ENCODE measurements at places on chromosomes 1 and 21.

- no peak for DNase-seq
Observed at GRCh38 chr1:101165532-101165931, 71.3 kb upstream of the S1PR1 start.

DNA sequence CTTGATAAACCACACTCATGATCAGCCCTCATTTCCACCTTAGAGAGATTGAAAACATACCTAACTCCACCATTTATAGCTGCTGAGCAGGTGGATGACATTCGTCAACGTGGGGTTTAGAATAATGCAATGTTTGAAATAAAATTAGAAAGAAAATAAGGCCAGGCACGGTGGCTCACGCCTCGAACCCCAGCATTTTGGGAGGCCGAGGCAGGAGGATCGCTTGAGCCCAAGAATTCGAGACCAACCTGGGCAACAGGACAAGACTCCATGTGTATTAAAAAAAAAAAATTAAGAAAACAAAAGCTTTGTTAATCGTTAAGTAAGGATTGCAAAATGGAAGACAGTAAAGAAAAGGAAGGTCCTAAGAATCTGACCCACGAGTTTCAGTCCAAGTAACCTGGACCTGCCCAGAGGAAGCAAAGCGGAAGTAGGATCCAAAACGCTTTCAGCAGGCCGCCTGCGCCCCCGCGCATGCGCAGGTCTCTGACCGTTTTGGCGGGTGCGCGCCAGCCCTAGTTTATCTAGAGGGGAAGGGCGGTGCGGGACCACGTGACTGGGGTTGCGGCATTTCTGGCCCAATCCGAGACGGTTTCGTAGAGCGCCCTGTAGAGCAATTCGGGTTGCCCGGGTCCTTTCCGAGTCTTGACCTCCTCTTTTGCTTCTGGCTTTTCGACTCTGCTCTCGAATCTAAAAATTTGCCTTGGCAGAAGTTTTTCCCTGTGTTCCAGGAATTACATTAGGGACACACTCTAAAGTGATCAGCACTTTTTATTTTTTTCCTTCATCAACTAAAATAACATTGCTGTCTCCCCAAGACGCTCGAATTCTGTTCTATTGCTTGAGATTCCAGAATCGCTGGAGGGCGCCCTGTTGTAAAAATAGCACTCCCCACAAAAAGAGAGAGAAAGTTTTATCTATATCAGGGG is 22.5 kb downstream of the ANP32E start:
- peak; percentile 78 for DNase-seq

- DNase-seq, result no peak
Observed at GRCh38 chr1:231493421-231494185, 34.9 kb upstream of the TSNAX start.

DNA sequence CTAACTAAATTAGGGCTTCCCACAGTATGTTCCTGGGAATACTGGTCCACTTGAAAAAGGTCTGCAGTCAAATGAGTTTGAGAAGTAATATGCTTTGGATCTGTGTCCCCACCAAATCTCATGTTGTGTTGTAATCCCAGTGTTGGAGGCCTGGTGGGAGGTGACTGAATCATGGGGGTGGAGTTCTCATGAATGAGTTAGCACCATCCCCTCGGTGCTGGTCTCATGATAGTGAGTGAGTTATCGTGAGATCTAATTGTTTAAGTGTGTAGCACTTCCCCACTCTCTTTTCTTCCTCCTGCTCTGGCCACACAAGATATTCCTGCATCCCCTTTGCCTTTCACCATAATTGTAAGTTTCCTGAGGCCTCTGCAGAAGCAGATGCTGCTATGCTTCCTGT is 16.9 kb upstream of the DMRTB1 start:
- DNase-seq, result no peak

GRCh38 chr1:59346429-59346828 is 49.5 kb downstream of the FGGY start:
- no peak for DNase-seq

GRCh38 chr1:169052727-169053126 is 53.8 kb upstream of the ATP1B1 start:
- DNase-seq, result no peak

GRCh38 chr1:117930484-117930883 is 945 bp downstream of the WDR3 start:
- DNase-seq, result no peak

DNA sequence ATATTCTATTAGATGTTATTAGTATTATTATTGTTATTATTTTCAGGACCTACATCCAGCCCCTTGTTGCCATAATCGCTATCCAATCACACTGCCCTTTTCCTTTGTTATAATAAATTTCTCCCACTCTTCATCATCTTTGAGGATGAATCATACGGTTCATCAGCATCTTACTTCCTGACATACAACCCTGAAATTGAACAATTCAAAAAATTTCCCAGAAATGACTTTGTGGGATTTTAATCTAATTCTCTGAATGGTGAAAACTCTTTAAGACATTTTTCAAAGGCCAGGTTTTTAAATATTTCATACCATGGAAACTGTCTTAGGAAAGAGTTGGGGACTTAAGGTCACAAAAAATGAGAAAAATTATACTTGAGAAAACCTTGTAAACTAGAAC is 353.5 kb downstream of the ST6GALNAC3 start:
- no peak for DNase-seq

DNA sequence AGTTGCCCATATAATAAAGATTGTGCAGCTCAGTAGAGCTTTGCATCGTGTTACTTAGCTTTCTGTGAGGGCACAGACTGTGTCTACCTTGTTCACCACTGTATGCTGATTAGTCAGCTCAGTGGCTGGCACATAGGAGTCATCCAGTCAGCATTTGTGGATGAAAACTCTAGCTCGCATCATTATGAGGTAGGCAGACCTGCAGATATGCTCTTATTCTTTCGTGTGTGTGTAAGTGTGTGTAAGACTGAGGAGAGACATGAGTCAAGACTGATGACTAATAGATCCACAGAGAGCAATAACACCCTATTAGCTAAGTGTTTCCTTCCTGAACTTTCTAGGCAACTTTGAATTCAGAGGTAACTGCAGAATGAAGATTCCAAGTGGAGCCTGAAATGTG is 17.1 kb downstream of the TTF2 start:
- DNase-seq, result no peak

- no peak for DNase-seq
Observed at GRCh38 chr21:27321791-27322190, 354.9 kb upstream of the ADAMTS5 start.

DNA sequence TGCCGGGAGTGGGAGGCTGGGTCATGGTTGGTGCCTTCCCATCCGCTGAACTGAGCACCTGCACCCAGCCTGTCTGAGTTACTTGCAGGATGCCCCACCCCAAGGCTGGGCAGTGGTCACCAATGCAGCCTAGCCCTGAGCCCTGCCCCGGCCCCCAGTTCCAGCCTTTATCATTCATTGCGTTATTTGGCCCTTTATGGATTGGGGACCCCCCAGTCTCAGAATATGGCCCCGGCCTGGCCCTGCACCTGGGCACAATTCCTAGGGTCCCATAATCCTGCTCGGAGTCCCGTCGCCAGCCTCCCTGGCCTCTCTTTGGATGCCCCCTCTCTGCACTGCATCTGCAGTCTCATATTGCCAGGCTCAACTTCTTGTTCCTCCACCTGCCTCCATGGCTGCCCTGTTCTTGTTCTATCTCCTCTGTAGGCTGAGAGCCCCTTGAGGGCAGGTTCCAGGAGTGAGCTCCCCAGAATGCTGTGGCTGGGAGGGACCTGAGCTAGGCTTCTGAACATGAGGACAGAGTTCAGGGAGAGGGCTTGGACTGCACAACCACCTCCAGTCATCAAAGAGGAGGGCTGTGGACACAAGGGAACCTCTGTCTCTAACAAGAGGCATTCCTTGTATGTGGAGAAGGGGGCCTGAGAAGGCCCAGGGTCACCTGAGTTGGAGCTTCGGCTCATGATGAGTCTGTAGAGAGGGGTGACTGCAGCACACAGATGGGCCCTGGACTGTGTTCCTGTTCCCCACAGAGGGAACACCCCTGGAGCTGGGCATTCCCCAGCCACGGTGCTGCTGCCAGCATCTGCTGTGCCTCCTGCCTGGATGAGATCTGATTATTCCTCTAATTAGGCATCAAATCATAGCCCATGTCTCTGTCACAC is 1.1 kb upstream of the KNCN start:
- DNase-seq, result no peak

DNA sequence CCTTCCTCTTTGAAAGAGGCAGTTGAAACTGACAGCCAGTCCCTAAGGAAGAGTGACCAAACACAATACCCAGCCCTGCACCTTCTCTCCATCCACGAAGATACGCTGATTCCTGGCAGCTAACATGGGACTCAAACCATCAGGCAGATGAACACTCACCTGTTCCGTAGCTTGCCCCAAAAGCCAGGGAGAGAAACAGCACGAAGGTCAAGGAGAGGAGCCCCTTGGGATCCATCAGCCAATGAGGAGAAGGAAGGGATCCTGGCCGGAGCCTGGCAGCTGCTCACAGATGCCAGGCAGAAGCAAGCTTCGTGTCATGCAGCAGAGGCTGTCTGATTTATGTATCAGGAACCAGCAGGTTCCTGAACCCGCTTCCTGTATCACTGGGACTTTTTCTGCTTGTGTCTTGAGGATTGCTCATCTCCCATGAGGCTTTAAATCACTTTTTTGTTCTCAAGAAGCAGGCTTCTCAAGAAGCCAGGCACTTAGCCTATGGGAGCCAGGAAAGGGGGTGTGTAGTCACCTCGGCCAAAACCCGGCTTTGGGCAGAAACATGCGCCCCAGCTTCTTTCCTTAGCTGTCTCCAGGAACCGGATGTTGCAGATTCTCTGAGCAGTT is at the start of gene SLAMF1:
TSS of gene SLAMF1 (minus strand) at position 334 of the 618 bp plus-strand sequence. CDS start at position 235, 99 bp downstream.
- no peak for DNase-seq

GRCh38 chr1:6134741-6135510 is 45.2 kb downstream of the CHD5 start:
- DNase-seq, result no peak

DNA sequence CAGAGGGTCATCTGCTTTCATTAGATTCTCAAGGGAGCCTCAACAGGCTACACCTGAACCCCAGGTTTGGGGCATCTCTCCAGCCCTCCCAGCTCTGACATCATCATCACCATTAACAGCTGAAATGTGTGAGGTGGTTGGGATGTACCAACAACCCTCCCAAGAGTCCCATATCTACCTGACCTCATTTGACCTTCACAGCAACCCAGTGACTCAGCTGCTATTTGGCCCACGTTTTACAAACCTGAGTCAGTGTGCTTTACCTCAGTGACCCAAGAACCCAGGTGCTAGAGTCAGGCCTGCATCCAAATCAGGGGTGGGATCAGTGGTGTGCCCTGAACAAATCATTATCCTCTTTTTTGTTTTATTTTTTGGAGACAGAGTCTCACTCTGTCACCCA is 53.3 kb upstream of the TINAGL1 start:
- DNase-seq, result no peak

- DNase-seq, result no peak
Observed at GRCh38 chr1:162389021-162389818, 7.7 kb downstream of the C1orf226 start.

DNA sequence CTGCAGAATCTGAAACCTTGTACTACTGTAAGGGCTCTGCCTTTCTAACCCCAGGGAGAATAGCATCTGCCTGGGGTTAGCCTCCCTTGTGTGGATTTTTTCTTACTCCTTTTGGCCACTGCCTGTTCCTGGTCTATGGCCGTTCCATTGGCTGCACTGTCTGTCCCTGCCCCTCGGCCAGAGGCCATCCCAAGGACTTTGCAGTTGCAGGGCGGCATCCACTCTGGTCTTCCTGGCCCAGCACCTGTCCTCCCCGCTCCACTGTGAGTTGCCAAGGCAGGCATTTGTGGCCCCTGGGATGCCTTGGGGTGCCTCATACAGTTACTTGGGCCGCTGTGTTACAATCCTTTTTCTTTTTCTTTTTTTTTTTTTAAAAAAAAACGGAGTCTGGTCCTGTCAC is 45.8 kb downstream of the PDE9A start:
- DNase-seq, result no peak

- DNase-seq, result no peak
Observed at GRCh38 chr1:214683621-214684020, 80.6 kb downstream of the CENPF start.

DNA sequence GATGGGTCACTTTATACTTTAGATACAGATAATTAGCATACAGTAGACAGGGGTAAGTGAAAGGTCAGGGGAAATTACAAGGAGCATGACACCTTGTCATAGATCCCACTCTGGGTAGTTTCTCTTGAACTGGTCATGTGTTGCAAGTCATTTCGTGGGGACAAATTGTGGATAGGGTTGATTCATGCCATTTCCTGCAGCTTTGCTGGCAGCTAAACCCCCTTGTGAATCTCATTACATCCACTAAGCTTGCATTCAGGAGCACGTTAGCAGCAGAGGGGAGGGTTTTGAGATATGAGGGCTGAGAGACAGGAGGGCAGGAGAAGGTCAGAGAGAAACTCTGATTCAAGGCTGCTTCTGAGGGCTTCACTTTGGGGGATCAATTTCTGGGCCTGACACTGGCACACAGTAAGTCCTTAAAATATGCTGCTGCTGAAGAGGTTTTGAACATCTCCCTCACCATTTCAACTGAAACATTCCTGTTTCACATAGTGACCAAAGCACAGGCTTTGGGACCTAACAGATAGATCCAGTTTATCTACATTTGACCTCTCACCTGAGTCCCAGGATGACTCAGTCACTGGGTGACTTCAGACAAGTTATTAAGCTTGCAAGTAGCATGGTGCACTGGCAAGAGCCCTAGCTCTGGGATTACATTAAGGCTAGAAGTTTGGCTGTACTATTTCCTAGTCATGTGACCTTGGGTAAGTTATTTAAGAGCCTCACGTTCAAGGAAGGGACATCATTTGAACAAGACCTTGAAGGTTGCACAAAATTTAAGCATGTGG is 206.0 kb upstream of the USP24 start:
- no peak for DNase-seq

- peak; percentile 33 for DNase-seq
Observed at GRCh38 chr21:32403201-32403777, 9.2 kb upstream of the EVA1C start.

DNA sequence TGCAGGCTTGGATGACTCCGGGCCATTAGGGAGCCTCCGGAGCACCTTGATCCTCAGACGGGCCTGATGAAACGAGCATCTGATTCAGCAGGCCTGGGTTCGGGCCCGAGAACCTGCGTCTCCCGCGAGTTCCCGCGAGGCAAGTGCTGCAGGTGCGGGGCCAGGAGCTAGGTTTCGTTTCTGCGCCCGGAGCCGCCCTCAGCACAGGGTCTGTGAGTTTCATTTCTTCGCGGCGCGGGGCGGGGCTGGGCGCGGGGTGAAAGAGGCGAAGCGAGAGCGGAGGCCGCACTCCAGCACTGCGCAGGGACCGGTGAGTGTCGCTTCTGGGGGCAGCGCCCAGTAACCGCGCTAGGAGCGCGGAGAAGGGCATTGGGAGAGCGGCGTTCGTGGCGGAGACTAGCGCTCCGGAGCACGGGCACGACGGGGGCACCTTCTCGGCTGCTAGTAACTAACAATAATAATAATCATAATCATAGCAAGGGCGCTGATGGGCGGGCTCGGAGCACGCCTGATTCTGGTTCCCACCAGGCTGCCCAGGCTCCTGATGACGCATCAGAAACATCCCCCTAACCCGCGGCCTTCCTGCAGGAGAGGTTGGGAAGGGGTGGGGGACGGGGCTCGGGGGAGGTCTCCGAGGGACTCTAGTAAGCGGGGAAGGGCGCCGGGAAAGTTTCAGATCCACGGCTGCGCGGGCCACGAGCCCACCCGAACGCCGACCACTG is at the start of gene MX1:
TSS of gene MX1 (plus strand) at position 286 of the 722 bp plus-strand sequence. CDS start 5,832 bp downstream, outside the sequence.
- DNase-seq, result peak; percentile 67

All from activated CD8-positive, alpha-beta memory T cell treated with anti-CD3 and anti-CD28 coated beads for 48 hours (primary cell).